HT1080 (cell line): ENCODE measurements at places on chromosomes 2 and 18. TPM values are rescaled to one million over a fixed set of nuclear protein-coding genes. Genes with fewer than 3 reads are reported as not detected.

DNA sequence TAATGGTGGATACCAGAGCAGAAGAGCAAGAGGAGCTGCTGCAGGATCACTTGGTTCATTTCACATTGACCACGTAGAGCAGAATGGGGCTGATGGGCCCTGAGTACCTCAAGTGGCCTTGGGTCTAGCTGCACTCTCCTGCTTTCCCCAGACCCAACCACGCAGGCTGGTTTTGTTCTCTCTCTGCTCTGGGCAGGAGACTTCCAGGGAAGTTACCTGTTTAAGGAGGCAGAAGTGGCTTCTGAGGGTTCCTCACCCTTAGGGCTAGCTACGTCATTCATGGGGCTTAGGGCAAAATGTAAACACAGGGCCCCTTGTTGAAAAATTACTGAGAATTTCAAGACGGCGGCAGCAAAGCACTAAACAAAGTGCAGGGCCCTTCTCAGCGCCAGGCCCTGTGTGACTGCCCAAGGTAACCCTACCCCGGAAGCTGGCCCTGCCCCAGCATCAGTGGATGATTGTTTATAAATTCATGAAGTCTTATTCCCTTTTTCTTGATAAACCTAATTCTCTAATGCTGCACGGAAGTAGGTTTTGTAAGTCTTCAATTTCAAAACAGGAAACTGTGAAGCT is 75.9 kb downstream of the TMEM182 start:
- no peak for DNase-seq

The AMER3 gene
- not detected in 2 replicates for total RNA-seq

DNA sequence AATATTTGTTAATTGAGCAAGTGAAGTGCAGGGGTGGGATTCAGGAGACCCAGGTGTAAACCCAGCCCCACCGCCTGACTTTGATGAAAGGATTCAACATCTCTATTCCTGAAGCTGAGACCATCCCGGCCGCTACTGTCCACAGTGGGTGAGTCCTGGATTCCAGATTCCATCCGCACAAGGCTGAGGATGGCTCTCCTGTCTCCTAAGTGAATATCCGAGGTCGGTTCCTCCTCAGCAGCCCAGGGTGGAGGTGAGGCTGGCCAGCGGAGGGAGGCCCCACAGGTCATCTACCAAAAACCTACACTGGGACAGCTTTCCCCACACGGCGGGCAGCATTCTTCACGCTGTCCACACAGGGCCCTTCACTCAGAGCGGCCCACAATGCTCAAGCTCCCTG is 57.6 kb downstream of the ACKR3 start:
- DNase-seq = no peak

The PKDCC gene
- 5.4 and 11.4 TPM in 2 replicates for total RNA-seq

- DNase-seq = no peak
Measured at GRCh38 chr2:41970988-41971660, 76.7 kb upstream of the PKDCC start.

GRCh38 chr2:168338292-168338691 is 90.9 kb upstream of the STK39 start:
- DNase-seq = peak; percentile 52

DNA sequence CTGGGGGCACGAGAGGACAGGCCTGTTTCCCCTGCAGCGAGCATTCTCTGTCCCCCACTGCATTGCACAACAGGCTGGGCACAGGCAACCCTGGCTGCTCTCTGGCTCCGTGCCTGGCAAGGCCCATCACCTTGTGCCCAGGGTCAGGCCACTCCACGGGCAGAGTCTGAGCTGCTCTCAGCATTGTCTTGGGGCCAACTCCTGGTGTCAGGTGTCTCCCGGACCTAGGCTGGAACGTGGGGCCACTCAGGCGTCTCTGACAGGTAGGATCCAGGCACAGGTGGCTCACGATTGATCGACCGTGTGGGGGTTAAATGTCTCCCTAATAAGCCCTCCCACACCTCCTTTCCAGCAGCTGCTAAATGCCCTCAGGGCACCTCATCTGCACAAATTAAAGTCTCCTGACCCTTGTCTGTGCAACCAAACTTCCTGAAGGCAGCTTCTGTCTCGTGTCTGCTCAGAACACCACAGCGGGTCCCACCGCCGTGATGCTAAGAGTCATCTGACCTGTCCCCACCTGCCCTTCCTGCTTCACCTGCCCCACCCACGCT is 66.6 kb upstream of the GPC1 start:
- DNase-seq = no peak

- DNase-seq = no peak
Measured at GRCh38 chr18:54696616-54697293, 105.7 kb downstream of the DYNAP start.

- no peak for DNase-seq
Measured at GRCh38 chr2:30233271-30234009, 2.1 kb downstream of the LBH start.

The ASB18 gene
- not detected in 2 replicates for total RNA-seq

The CPO gene
- 0.10 TPM in 1 of 2 replicates, not detected in the other for total RNA-seq

GRCh38 chr2:217274578-217274977 is 414.7 kb upstream of the TNP1 start:
- no peak for DNase-seq

DNA sequence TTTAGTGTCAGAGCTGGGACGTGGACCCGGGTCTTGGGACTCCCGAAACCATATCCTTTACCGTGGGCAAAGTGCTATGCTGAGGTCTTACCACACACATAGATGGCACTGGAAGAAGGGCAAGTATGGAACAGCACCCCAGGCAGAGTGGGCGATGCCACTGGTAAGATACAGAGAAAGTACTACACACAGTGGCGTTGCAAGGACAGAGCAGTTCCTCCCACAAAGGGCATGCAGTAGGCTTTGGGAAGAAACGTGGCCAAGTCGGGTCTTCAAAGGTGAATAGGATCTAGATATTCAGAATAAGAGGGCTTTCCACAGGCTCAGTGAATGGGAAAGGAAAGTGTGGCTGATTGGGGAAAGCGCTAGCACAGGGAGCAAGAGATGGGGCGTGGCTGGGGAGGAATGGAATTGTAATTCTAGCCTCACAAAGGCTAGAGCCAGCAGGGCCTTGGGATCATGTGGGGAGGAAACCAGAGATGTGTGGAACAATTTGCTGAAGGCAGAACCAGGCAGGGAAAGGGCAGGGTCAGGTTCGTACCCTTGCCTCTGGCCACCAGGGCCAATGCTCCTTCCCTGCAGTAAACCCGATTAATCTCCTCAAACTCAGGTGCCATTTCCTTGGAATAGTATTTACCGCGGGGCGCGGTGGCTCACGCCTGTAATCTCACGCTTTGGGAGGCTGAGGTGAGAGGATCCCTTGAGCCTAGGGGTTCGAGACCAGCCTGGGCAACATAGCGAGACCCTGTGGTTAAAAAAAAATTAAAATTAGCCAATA is 36.0 kb downstream of the PCBP1 start:
- DNase-seq = no peak

The SP5 gene
- not detected in 2 replicates for total RNA-seq

DNA sequence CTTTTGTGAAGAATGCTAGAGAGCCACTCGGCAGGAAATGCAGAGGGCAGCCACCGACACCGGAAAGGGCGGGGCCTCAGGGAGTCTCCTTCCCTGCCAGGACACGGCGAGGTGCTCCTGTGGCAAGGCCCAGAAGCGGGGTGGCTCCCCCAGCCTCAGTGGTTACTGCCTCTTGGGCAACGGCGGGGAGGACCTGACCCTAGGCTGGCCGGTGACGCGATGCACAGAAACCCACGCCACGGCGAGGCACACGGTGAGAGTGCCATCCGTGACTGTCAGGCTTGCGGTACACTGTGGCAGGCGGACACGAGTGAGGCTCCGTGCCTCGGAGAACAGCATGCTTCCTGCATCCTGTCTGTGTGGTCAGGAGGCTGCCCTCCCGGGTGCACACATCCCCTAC is 47.8 kb downstream of the ZAP70 start:
- DNase-seq = no peak

- DNase-seq = no peak
Measured at GRCh38 chr18:12374401-12374800, 2.6 kb downstream of the AFG3L2 start.

The MDH1B gene
- 0.29 and 1.1 TPM in 2 replicates for total RNA-seq

The SOX11 gene
- total RNA-seq = not detected in 2 replicates

GRCh38 chr2:9400268-9401058 is 22.9 kb downstream of the ITGB1BP1 start:
- DNase-seq = no peak

The GTF3C2 gene
- 52.9 and 72.5 TPM in 2 replicates for total RNA-seq

- no peak for DNase-seq
Measured at GRCh38 chr2:7962161-7962560, 719.7 kb upstream of the ID2 start.

GRCh38 chr2:233700028-233700635 is 7.4 kb downstream of the UGT1A6 start:
- DNase-seq = no peak
